Stimulated activated memory B cell treated with anti-CD40 and anti-IgM and Interleukin-4, amounts not matched to agents 10 μg/mL and 1 μg/mL and 100 μg/mL, for 72 hours (primary cell): ENCODE measurements at places on chromosomes 16 and 17.

DNA sequence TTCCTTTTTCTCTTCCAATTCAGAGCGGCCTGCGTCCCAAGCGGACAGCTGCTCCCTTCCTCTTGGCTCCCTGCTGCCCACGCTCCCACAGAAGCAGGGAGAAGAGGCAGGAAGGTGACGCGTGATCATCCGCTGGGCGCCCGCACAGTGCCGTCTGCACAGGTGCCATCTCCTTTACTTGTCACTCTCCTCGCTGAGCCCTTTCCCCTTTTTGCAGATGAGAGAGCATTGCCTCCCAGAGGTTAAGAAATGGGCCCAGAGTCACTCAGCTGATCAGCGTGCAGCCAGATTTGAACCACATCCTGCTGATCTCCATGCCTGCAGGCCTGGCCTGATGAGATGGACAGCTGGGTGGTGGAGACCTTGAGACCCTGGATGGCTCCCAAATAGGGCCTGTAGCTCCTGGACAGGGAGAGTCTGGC is 299.8 kb downstream of the SEC14L1 start:
- peak; percentile 9 for ATAC-seq

DNA sequence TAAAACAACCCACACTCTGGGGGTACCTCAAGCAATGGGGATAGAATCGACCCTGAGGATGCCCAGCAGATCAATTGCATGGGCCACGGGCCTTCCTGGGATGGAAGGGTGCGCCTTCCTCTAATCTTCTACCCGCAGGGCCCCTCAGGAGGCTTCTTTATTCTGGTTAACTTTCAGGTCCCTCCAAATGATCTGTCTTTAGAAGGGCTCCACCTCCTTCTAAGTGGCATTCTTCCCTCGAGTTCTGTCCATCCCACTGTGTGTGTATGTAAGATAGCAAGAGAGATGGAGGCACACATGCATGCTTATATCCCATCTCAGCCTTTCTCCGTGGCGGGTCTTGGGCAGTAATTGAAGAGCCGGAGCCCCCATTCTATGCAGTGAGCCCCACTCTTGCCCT is 125.7 kb downstream of the MRM1 start:
- ATAC-seq, result no peak

DNA sequence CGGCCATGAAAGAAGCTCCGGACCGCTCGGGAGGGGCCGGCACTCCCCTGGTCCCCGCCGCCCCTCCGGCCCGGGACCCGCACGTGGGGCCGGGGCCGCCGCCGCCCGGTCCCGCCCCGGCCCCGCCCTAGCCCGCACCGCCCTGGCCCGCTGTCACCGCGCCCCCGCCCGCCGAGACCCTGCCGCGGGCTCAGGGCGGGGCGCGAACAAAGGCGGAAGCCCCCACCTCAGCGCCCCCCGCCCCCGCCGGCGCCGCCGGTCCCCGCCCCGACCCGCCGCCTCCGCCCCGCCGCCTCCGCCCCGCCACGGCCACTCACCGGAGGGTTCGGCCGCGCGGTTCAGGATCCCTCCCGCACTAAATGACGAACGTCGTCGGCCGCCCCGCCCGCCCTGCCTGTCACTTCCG is at the start of gene ARHGDIA:
ARHGDIA (minus strand) TSS at position 357 of the 406 bp plus-strand sequence. CDS start 1,407 bp downstream, outside the sequence.
- ATAC-seq, result peak; percentile 83

GRCh38 chr17:15012351-15012980 is 252.7 kb downstream of the PMP22 start:
- no peak for ATAC-seq

DNA sequence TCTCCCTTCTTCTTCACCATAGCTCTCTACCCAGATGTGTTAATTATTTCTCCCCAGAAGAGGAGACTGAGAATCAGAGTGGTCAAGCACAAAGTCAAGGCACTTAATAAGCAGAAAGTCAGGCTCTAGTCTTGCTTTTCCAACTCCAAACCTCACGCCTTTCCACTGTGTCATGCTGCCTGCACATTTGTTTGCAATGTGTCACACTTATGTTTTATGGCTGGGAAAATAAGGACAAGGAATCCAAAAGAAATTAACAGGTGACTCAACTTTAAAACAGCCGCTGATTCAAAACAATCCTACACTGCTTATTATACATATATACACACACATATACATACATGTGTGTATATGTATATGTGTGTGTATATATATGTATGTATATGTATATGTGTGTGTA is 255.7 kb upstream of the DYNLRB2 start:
- ATAC-seq, result no peak

DNA sequence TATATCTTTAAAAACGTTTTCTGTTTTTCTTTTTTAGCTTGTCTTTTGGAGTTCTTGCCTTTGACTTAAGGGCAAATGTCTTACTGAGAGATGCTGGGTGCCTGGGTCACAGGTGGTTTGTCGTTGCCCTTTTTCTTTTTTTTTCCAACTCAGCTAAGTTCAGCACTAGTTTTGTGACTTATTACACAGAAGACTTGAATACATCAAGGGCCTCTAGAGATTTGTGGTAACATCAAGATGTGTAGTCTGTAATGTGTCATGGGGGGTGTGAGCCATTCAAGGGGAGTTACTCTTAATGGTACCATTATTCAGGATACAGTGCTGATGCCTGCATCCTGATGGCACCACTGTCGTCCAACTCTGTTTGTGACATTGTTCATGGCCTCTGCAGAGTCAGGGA is 95.1 kb downstream of the PRKCA start:
- ATAC-seq, result peak; percentile 67

GRCh38 chr17:45184144-45184543 is 22.5 kb downstream of the HEXIM2 start:
- no peak for ATAC-seq

DNA sequence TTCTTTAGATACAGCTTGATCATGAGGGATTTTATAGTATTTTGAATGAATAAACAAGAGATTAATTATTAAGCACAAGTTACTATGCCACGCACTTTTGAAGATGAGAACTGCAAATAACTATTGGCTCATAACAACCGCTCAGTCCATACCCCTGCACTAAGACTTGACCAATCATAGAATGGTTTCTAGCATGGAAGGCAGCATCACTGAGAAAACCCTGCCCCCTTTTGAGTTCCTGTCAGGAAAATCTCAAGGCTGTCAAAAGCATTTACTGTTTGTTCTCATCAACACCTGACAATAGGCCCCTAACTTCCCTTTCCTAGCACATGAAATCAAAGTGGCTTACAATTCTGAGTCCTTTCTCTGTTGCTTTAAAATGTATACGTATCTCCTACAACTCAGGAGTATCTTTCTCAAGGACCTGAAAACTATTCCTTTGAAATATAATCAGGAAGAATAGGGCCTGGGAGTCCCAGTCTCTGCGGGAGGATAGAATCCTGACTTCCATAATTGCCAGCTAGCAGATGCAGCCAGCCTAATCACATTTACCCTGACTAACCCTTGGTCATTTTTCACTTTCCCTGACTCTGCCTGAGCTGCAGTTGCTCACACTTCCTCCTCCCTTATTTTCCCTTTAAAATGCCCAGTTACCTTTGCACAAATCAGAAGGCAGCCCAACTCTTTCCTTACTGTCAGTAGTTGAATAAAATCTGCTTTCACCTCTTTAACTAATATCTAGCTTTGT is 9.1 kb upstream of the MMD start:
- ATAC-seq, result no peak

GRCh38 chr16:57724531-57724930 is 11.0 kb upstream of the KATNB1 start:
- no peak for ATAC-seq

DNA sequence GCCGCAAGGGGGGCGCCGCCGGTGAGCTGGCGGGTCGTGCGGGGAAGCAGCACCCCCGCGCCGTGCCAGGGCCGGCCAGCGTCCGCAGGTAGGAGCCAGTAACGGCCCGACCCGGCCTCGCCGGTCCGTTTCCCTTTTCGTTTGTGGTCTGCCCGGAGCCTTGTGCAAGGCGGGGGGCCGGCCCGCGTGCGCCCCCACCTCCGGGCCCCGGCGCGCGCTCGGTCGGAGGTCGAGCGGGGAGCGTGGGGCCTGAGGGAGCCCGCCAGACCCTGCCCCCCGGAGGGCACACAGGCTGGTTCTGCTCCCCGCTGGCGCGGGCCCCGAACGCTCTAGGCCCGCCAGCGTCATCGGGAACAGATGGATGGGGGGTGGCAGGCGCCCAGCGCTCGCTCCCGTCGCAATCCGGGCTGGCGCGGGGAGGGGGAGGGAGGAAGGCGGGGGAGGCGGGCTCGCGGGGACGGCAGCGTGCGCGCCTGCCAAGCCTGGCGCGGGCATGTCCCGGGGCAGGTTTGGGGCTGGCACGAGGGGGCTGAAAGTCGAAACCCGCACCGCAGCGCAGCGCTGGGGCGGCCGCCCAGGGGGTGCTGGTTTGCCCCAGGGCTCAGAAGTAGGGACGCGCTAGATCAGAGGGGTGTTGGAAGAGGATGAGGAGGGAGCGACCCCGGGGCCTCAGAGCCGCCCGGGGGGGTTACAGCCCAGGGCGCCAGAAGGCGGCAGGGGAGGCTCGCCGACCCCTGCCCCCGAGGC is 1.5 kb upstream of the GSE1 start:
- peak; percentile 1 for ATAC-seq

DNA sequence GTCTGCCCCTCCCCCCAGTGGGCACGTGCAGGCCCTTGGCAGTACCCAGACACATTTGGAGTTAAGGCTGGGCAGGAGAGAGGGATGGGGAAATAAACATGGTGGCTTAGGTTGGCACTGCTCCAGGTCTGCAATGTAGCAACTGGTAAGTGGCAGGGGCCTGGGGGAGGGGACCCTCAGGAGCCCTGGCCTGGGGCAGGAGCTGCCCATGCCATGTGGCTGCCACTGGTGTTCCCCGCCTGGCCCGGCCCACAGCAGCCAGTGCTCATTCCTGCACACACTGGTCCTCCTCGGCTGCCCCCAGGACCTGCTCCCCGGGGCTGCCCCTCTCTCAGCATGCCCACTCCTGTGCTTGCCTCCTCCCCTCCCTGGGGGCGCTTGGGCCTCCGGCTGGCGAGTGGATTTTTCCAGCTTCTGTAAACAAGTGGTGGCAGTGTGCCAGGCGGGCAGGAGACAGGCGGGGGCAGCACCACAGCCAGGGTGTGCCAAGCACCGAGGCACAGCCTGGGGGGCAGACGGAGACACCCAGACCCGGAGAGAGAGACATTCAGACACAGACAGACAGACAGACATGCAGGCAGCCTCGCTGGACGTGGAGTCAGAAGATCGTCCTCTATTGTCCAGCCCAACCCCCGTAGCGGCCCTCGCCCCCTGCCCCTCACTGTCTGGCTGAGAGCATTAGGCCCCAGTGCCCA is 9.4 kb downstream of the THRA start:
- no peak for ATAC-seq

GRCh38 chr17:29369831-29370735 is 20.1 kb upstream of the TAOK1 start:
- ATAC-seq, result peak; percentile 92

DNA sequence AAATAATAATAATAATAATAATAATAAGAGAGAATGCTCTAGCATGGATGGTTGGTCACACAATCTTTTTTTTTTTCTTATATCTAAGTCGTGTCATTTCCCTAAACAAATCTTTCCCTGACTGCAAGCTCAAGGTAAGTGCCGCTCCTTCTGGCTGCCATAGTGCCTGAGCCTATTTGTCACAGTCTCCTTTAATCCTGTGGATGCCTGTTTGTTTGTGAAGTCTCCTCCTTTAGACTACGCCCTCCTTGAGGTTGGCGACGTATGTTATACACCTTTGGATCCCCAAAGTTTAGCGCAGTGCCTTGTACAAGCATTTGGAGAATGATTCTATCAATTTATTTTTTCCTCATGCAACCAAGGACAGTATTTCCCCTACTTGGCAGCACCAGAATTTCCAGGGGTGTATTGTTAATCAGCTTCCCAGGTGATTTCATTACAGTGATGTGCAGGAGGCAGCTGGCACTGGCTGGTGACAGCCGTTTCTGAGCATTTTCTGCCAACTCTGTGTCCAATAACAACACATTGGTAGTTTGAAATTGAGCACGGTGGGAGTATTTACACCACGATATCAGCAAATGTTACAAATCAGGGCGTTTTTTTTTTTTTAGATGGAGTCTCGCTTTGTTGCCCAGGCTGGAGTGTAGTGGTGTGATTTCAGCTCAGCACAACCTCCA is 26.6 kb downstream of the TMEM238L start:
- no peak for ATAC-seq

GRCh38 chr17:17941015-17941414 is 31.2 kb downstream of the TOM1L2 start:
- ATAC-seq, result no peak

- no peak for ATAC-seq
Observed at GRCh38 chr16:24838554-24839266, 7.1 kb upstream of the SLC5A11 start.

DNA sequence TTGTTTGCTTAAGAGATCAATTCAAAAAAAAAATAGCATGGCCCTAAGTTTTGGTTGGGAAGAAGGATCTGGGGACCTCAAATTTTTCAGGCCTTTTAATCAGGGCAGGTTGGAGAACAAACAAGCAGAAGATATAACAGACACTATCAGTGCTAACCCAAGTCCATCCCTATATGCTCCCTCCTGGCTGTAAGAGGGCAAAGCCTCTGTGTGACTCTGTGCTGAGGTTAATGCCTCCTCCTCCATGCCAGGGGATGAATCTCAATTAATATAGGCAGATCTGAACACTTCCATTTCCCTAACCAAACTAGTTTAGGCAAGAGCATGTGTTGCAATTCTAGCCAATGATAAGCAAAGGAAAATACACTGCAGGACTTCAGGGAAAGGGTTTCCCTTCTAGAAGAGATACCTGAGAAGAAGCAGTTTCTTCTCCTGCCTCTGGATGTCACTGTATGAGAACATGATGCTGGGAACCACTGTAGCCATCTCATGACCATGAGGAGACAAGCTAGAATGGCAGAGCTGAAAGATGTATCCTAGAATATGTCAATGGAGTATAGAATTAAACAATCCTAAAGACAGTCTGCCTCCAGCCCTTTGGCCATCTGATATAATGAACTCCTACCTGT is 76.0 kb downstream of the CHD9NB start:
- ATAC-seq, result no peak

- ATAC-seq, result no peak
Observed at GRCh38 chr16:80894091-80894490, 89.7 kb upstream of the CDYL2 start.

DNA sequence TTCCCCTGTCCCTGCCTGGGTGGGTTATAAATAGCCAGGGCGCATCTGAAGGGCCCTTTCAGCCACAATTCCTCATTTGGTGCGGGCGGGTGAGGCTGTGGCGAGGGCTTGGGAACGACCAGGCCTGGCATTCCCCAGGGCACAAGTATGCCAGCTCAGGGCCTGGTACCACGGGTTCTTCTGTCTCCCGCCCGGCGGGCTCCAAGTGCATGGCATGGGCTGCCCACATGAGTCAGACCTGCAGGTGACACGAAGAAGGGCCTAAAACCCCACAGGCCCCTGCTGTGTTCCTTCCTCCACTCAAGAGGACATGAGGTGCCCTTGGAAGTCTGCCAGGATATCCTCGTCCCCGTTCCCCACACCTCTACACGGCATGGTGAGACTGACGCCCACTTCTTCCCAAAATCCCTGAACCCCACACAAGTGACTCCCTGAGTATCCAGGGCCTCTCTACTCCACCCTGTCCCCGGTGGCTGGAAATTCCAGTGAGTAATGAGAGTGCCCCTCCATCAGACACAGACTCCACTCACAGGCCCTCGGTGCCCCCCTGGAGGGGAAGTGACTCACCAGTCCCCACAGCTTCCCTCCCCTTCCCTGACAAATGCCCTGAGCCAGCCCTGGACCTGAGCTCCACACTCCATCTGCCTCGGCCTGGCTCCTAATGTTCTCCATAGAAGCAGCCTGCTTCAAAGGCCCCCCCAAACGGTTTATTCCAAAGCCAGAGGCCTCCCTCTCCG is 68.8 kb downstream of the ABR start:
- ATAC-seq, result no peak
